ENCODE measurements at places on chromosomes 6 and 20. TPM values are rescaled to one million over a fixed set of nuclear protein-coding genes. Genes with fewer than 3 reads are reported as not detected.

The FAM217A gene
- total RNA-seq: not detected

The FANCE gene
- 2.8 TPM for total RNA-seq

The CGA gene
- 0.21 TPM for total RNA-seq

The KHDRBS2 gene
- total RNA-seq: not detected

The DSP gene
- 32.3 TPM for total RNA-seq

The IFNGR1 gene
- 33.4 TPM for total RNA-seq

The INSM1 gene
- total RNA-seq: not detected

The CBLN4 gene
- total RNA-seq: not detected

The ULBP2 gene
- 4.0 TPM for total RNA-seq

The SYTL3 gene
- total RNA-seq: 0.98 TPM

The SLC22A2 gene
- total RNA-seq: not detected

The MMP24 gene
- total RNA-seq: 23.3 TPM

The BTNL2 gene
- not detected for total RNA-seq

The ZBTB46 gene
- 0.66 TPM for total RNA-seq

The ZBTB12 gene
- 5.3 TPM for total RNA-seq

All from A549 treated with CORT108297 at 1 μM for 4 hours (cell line).